ENCODE measurements at places on chromosomes 7 and 10.

- no peak for DNase-seq
Observed at GRCh38 chr7:18770154-18770811, 274.7 kb downstream of the HDAC9 start.

GRCh38 chr10:91856637-91857036 is 52.6 kb downstream of the FGFBP3 start:
- no peak for DNase-seq

DNA sequence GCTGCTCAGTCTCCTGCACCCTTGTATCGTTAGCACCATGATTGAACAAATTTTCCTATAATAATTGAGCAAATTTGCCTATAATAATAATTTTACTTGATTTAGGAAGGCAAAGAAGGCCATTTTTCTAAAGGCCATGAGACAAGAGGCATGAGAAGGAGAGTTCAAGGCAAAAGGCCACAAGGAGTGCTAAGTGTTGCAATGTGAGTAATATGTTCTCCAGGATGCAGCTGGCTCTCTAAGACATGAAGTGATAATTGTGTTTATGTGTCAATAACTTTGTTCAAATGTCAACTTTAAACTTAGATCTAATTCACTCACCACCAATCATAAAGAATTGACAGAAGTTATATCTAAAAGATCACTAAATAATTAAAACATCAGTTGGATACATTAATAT is 53.8 kb downstream of the SGCE start:
- DNase-seq = no peak

- DNase-seq = no peak
Observed at GRCh38 chr10:126776168-126776567, 105.7 kb upstream of the C10orf90 start.

DNA sequence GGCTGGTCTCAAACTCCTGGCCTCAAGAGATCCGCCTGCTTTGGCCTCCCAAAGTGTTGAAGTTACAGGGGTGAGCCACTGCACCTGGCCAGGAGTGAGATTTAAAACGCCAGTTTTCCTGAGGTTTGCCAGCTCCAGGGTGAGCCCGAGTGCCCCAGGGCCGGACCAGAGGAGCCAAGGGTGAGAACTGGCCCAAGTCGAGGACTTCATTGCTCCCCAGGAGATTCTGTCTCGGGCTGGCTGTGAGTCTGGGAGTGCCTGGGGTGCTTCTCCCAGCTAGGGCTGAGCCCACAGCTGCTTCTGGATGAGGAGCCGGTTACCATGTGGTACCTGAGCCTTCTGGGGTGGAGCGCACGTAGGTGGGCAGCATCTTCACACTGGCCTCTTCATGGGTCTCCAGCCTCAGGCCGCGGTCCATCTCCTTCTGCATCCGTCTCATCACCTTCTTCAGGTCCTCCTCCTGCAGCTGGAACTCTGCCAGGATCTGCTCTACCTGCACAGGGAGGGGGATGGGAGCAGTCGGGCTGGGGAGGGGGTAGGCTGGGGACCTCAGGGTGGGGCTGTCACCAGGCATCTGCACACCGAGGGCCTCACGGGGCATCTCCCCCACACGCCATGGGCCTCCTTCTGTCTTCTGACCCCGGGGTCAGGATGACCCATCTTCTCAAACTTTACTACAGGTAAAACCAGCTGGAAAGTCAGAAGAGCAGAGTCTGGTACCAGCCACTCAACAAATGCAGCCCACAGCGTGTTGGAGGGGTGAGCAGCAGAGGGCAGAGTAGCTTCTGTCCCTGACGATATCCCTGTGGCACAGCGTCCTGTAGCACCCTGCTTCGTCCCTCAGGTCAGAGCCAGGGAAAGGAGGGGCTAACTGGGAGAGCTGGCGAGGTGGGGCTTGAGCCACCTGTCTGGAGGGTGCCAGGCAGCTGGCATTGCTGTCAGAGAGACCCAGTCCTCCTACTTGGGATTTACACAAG is 12.1 kb upstream of the MYL7 start:
- no peak for DNase-seq

DNA sequence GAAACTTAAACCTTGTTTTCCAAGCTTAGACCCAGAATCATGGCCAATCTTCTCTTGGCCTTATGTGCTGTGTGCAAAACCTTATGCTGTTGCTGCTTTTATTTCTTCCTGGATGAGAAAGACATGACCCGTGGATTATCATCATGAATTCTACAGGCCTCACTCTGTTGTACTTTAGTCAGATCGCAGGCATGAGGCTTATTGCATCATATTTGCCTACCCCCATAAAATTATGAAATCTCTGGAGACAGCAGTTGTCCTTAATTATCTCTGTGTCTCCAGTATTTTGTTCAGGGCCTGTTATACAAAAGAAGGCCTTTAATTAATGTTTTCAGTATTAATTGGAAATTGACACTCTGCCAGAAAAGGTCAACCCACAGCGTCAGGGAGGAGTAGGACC is 71.6 kb downstream of the PLCE1 start:
- no peak for DNase-seq

DNA sequence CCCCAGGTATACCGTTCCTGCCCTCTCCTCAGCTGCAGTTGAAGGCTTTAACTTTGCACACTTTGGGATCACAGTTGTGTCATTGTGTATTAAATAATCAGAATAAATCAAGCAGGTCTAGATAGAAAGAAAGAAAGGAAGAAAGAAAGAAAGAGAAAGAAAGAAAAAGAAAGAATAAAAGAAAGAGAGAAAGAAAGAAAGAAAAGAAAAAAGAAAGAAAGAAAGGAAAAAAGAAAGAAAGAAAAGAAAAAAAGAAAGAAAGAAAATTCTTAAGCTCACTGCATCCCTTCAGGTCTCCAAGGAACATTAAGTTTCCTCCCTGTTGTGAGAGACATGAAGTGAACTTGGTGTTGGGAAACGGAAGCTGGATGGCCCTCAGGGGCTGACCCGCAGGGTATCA is 17.2 kb upstream of the TRIM24 start:
- no peak for DNase-seq

DNA sequence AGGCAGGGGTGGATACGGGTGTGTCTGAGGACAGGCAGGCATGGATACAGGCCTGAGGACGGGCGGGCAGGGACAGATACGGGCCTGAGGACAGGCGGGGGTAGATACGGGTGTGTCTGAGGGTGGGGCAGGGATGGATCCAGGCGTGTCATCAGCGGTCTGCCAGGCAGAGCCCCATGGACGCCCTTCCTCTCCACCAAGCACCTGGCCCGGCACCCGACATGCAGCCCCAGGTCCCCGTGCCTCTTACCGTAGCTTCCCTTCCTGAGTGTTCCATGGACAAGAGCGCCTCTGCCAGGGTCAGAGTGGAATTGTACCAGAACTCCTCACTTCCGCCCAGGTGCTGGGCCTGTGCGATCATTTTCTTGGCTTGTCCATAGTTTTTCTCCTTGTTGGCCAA is 74.6 kb upstream of the NKX6-2 start:
- DNase-seq = no peak

- no peak for DNase-seq
Observed at GRCh38 chr10:99337901-99338300, 8.7 kb downstream of the CNNM1 start.

- DNase-seq = no peak
Observed at GRCh38 chr7:64879086-64879730, 23.9 kb upstream of the ZNF273 start.

- DNase-seq = no peak
Observed at GRCh38 chr7:22542669-22543068, 42.7 kb upstream of the STEAP1B start.

DNA sequence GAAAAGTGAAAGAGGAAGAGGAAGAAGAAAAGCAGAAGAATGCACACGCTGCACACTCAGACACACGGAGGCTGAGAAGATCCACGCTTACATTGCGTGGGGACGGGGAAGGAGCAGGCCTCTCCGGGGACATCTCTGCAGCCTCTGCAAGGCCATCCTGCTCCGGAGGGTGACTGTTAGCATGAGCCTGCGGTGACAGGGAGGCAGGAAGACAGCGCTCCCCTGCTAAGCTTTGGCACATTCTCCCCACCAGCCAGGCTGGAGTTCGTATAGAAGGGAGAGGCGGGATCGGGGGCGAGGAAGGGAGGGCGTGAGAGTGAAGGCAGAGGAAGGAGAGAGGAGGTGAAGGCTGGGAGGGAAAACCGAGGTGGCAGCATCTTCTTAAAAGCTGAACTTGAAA is 366.0 kb upstream of the SHH start:
- DNase-seq = no peak

- DNase-seq = no peak
Observed at GRCh38 chr7:30493228-30493627, 11.4 kb downstream of the GGCT start.

GRCh38 chr7:126957443-126957842 is 295.3 kb downstream of the GRM8 start:
- no peak for DNase-seq

DNA sequence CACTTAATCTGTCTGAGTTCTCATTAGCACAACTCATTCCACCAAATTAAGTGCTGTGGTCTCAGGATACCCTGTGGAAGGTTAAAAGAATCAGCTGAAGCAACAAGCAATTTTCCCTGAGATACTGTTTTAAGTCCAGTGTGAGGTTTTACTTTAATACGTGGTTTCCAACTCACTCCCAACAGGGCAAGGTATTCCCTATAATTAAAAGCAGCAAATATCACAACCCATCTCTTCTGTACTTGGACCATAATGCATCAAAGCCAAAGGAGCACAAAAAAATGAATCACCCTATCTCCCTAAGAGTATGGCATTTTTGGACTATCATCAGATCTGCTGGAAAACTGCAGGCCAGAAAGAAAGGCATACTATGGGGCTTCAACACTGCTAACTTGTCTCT is 4.9 kb downstream of the CADPS2 start:
- DNase-seq = no peak

DNA sequence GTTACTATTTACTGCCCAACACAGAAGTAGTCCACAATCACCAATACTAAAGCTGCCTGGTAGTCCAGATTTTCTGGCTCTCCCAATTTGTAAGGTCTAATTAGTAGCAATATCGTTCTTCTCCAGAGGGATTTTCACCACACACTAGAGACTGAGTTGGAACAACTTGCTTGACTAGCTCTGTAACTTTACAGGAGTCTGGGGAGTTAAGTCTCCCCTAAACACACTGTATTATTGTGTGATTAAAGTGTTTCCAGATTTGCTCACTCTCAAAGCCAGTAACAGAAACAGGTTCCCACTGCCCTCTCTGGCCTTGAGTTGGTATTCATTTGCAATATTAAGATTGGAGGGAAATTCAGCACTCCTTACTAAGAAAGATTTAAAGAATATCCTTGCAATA is 1175.7 kb downstream of the SORCS1 start:
- no peak for DNase-seq

GRCh38 chr10:6012121-6012905 is 35.0 kb upstream of the IL15RA start:
- no peak for DNase-seq

DNA sequence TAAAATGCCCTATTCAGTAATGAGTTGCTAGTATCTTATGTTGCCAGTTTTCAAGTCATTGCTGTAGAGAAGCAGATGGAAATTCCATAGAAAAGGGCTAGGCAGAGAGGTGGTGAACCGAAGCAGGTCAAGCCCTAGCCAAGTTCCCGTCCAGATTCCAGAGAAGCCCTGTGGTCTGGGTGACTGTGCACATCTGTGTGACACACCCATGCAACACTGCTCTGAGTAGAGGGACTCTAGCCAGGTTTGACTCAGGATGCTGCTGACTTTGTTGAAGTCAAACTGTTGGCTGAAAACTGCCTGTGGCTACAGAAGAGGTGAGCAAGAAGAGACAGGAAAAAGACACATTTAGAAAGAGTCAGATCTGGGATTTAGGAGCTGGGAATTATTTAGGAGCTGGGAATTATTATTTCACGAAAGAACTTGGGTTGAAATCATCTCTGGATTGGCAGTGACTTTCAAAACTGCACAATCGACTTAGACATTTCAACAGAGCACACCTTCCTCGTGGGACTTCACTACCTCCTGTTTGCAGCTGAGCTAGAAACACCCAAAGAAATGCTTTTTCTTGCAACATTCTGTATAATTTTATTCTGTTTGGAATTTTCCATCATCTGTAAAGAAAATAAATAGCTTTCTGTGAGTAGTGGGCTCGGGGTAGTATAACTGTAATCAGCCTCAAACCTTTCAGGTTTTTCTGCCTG is 149.1 kb upstream of the PRKCQ start:
- DNase-seq = no peak

- peak; percentile 62 for DNase-seq
Observed at GRCh38 chr10:35211390-35211789, 84.7 kb downstream of the CREM start.

GRCh38 chr10:47023237-47024045 is 112.2 kb downstream of the PTPN20 start:
- DNase-seq = no peak

- DNase-seq = no peak
Observed at GRCh38 chr7:6612819-6613218, 2.6 kb upstream of the ZNF853 start.

- no peak for DNase-seq
Observed at GRCh38 chr7:35263396-35263795, 9.5 kb upstream of the TBX20 start.

DNA sequence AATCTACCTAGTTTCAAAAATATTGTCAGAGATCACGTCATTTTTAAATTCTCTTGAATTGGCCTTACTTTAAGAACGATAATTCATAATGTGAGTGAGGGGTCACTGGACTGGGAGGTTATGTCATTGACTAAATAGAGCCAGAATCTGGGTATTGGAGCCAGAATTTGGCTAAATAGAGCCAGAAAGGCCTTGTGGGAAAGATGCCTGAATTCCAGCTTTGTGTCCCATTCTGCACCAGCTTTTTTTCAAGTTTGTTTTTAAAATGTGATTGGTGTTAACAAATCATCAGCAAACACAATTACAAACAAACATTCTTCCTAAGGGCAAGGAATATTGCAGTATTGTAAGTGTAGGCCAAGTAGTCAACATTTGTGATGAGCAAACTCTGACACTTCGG is 233.2 kb upstream of the PRKCQ start:
- no peak for DNase-seq

GRCh38 chr10:11959966-11960365 is 82.6 kb downstream of the UPF2 start:
- DNase-seq = no peak

DNA sequence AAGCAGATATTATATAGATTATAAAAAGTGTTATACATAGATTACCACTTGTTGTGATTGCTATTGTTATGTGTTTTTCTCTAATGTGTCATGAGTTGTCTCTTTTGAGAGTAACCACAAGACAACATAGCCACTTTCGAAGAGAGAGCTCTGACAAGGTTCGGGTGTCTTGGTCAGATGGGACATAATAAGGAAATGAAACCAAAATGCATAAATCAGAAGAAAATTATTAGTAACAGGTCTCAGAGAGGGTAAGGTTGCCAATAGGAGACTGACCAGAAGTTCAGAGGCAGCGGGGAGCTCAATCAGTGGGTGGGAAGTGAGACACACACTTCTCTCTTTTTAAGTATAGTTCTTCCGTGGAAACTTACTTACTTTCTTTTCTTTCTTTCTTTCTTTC is 639.2 kb upstream of the POT1 start:
- DNase-seq = no peak

GRCh38 chr7:45593877-45594276 is 19.7 kb downstream of the ADCY1 start:
- no peak for DNase-seq

GRCh38 chr7:6501586-6502564 is 49.4 kb downstream of the GRID2IP start:
- DNase-seq = no peak

Data from ELF-1 (cell line).